Activated naive CD8-positive, alpha-beta T cell treated with anti-CD3 and anti-CD28 coated beads, Interleukin-2, amount 50 U/mL, for 16 hours (primary cell): ENCODE measurements at places on chromosomes 4 and X.

GRCh38 chr4:6001680-6002491 lies 16.3 kb downstream of the C4orf50 start:
- DNase-seq = no peak

GRCh38 chr4:8847331-8847730 lies 24.3 kb downstream of the HMX1 start:
- no peak for DNase-seq

DNA sequence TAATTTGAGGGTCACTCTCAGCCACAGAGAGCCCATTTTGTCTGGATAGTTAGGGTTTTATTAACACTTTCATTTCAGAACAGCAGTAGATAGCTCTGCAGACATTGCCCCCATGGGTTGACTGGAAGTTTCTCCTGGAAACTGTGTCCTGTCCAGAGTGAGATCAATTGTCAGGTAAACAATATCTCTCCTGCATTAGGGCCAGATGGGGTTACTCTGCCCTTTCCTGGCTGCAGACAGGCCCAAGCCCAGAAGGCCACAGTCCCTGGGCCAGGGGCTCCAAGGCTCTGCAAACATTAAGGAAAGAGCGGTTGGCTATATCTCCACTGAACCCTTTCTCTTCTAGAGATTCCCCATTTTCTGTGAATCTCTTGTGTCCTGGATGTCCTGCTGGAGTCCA lies 436.8 kb upstream of the PRKX start:
- no peak for DNase-seq

DNA sequence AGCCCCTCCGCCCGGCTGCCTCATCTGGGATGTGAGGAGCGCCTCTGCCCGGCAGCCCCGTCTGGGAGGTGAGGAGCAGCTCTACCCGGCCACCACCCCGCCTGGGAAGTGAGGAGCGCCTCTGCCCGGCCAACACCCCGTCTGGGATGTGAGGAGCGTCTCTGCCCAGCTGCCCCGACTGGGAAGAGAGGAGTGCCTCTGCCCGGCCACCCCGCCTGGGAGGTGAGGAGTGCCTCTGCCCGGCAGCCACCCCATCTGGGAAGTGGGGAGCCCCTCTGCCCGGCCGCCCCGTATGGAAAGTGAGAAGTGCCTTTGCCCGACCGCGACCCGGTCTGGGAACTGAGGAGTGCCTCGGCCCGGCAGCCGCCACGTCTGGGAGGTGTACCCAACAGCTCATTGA lies 74.3 kb upstream of the TNIP3 start:
- DNase-seq = no peak

- DNase-seq = no peak
Observed at GRCh38 chr4:109614466-109614865, 54.4 kb downstream of the MCUB start.

DNA sequence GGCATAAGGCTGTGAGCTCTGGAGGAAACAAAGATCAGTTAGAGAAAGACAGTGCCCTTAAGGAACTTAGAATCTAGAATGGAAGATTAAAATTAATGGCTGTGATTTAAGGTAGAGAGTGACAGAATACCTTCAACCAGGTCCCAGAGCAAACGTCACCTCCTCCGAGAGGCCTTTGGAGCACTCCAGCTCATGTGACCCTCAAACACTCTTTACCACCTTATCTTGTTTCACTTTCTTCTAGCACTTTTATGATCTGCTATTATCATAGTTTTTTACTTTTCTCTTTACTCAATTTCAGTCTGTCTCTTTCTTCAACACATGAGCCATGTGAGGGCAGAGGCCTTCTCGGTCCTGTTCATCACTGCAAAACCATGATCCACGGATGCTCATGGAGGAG lies 187.0 kb downstream of the SMIM20 start:
- no peak for DNase-seq

GRCh38 chrX:150869450-150869849 lies 29.0 kb downstream of the CD99L2 start:
- no peak for DNase-seq

DNA sequence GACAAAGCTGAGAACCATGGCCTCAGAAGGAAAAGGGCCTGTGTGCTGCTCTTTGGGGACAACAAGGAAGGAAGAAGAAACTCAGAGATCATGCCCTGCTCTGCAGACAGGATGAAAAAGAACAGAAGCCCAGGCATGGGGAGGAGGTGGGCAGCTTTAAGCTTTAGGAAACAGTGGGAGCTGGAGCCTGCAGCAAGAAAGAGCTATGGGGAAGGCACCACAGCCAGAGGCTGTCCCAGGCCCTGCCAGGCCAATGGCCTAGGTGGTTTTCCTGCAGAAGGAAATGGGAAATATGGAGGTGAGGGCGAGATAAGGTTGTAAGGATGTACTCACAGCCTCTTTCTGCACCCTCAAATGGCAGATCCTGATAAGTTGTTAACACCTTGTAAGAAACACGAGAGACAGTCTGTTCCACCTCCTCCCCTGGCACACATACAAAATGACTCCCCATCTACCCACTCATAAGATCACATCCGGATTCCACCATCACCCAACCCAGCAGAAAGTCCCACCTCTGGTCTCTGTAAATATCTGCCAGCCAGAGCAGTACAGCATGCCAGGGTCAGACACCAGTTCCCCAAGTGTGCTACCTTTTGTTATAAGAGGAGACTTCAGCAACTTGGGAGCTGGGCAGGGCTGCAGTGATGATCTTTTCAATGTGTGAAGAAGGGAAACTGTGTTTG lies 105.2 kb downstream of the RTL5 start:
- DNase-seq = no peak

- no peak for DNase-seq
Observed at GRCh38 chr4:15149839-15150592, 147.7 kb downstream of the CPEB2 start.
